ENCODE measurements at places on chromosomes 7 and 10.

DNA sequence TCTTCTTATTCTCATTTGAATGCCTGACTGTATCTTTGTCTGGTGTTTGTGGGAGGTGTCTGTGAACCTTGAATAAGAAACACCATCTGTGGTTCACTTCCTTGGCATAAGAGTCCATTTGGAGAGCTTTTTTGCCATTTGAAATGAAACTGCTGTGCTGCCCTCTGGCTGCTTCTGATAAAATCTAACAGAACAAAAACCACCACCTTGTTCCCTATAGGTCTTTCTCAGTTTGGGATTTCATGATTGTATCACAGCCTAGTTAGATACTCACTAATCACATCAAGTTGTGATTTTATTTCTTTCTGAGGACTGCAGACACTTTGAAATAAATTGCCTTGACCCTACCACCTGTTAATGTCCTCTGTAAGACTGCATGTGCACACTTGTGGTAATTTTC, 102.7 kb upstream of the FAM13C start:
- no peak for DNase-seq

GRCh38 chr7:77427996-77428603, 12.0 kb upstream of the GSAP start:
- no peak for DNase-seq

- DNase-seq: no peak
Measured at GRCh38 chr7:75737856-75738603, 711 bp downstream of the HIP1 start.

GRCh38 chr10:105834261-105835059, 1193.4 kb downstream of the SORCS3 start:
- DNase-seq: no peak

- no peak for DNase-seq
Measured at GRCh38 chr7:77667459-77668086, 28.7 kb upstream of the RSBN1L start.

GRCh38 chr7:121329191-121330052, 622 bp downstream of the WNT16 start:
- no peak for DNase-seq

- no peak for DNase-seq
Measured at GRCh38 chr10:73717556-73717955, 19.6 kb upstream of the AGAP5 start.

DNA sequence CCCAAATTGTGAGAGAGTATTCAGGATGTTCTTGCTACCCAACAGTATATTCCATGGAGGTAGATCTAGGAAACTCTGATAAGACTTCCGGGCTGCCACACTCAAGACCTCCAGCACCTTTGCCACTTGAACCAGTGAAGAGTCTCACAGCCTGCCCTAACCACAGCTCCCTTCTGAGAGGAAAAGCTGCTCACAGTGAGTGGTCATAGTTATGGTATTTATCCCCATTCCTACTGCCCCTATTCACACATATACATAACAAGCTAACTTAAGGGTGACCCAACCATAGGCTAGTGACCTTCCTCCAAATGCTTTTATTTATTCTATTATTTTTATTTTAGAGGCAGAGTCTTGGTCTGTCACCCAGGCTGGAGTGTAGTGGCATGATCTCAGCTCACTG, 156.3 kb downstream of the PTEN start:
- DNase-seq: no peak
